ENCODE measurements at places on chromosomes 5 and 9. TPM values are rescaled to one million over a fixed set of nuclear protein-coding genes. Genes with fewer than 3 reads are reported as not detected.

EIF4EBP3 gene
- total RNA-seq, result not detected

DNA sequence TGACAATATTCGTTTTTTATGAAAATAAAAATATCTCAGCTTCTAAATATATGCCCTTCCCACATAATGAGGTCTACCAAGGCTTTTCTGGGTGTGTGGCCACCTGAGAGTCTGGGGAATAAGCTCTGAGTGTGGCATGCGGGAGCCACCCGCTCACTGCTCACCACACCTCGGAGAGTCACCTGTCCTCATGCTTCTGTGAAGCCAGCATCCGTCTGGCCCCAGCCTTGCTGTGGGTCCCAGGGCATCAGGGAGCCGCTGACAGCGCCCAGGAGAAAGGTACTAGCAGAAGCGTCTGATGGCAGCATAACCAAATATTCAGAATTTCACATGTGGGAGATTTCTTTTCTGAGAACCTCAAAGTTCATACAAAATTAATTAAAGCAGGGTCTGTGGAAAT lies 133.2 kb upstream of the IRX4 start:
- no peak for DNase-seq

GRCh38 chr9:128684325-128685199 lies 4.5 kb upstream of the SET start:
- peak; percentile 80 for DNase-seq

- DNase-seq, result peak; percentile 92
Measured at GRCh38 chr5:127187706-127188105, 102.9 kb upstream of the MEGF10 start.

DNA sequence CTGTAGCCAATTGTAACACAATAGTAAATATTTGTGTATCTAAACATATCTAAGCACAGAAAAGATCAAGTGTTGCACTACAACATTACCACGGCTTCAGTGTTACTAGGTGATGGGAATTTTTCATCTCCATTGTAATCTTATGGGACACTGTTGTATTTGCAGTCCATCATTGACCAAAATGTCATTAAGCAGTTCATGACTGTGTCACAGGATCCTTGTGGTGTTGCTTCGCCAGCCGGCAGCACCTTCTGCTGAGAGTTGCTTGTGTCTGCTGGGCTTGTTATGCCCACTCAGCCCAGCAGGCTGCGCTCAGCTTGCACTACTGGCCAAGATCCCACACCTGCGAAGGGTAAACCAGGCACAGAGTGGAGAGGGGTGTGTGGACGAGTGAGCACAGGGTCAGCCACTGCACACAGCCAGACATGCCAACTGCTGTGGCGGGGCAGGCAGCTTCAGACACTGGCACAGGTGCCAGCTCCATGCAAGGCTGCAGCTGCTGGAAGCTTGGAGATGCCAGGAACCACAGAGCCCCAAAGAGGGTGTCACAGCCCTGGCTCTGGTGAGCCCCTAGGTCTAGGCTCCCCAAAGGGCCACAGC lies 273.7 kb downstream of the CETN3 start:
- DNase-seq, result no peak

DNA sequence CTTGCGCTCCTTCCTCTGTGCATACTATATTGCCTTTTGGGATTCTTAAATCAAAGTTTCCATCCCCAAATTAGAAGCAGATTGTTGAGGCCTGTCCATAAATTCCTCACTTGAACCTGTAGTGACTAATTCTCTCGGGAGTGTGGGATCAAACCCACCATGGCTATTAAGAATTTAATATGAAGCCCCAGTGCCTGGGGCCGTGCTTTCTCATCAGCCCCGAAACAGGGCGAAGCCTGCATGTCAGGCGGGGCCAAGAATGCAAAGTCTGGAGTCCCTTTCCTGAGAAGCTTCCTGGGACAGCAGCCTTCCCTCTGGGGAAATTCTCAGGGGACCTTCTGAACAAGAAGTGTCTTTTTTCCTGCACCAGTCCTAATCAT lies 29.3 kb upstream of the FAT2 start:
- DNase-seq, result no peak
